ENCODE measurements at places on chromosomes 3 and 15.

GRCh38 chr15:70376031-70376928 lies 278.6 kb upstream of the TLE3 start:
- DNase-seq: no peak

- no peak for DNase-seq
Measured at GRCh38 chr15:80904998-80905397, 84.6 kb downstream of the MESD start.

GRCh38 chr3:105722943-105723556 lies 145.8 kb downstream of the CBLB start:
- no peak for DNase-seq

DNA sequence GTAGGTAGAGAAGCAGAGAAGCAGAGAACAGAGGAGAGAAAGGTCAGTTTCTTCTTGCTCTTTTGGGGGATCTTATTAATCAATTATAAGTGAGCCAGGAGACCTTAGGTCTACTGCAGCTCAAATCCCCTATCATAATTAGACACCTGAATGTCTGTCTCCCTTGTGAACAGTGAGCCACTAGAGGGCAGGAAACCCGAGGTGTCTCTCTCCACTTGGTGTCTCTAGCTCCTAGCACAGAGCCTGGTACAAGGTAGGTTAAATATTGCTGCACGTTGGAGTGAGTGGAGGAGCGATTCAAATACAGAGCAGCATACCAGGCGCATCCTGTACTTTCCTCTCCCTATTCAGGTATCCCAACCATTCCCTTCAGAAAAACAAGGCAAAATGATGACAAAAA lies 2.0 kb upstream of the ST8SIA2 start:
- DNase-seq: peak; percentile 11
